ENCODE measurements at places on chromosomes 12 and 14. TPM values are rescaled to one million over a fixed set of nuclear protein-coding genes. Genes with fewer than 3 reads are reported as not detected.

DNA sequence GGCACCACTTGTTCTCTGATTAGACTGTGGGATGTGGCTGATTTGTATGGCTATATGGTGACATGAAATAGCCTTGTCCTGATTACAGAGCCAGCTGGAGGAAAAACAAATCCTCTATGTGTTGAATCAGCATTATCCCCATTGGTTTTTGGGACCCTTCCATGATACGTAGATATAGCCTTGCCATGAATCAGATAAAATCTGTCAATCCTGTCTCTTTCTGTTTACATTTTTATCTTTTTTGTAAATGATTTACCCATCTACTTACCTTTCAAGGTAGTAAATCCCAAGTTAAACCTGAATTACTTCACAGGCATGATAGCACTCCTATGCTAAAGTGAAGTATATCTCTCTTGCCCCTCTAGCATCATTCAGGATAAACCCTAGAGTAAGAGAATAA, 789.3 kb downstream of the TMTC2 start:
- no peaks in the 10 kb centered on the region for H3K27me3 ChIP-seq
- H3K36me3 ChIP-seq = no peaks in the 10 kb centered on the region
- no peaks in the 10 kb centered on the region for H3K4me1 ChIP-seq
- no peak overlapping the region for H3K4me3 ChIP-seq

- no peaks in the 10 kb centered on the region for H3K27me3 ChIP-seq
- H3K4me3 ChIP-seq = no peak overlapping the region
- no peak overlapping the region for H3K27ac ChIP-seq
These were observed 226.0 kb upstream of the TMEM132C start for GRCh38 chr12:128040971-128041370.

Gene FIGNL2
- 0.32 TPM for total RNA-seq

- peak; percentile 37 for DNase-seq
- no peaks in the 10 kb centered on the region for H3K36me3 ChIP-seq
- peaks cover 18% of the 10 kb centered on the region for H3K4me1 ChIP-seq
- no peak overlapping the region for H3K27ac ChIP-seq
- H3K4me3 ChIP-seq = no peak overlapping the region
These were observed 86.5 kb downstream of the CAND1 start for GRCh38 chr12:67355428-67356379.

GRCh38 chr12:102653406-102653805, 173.0 kb upstream of the IGF1 start:
- no peak overlapping the region for H3K27ac ChIP-seq
- H3K27me3 ChIP-seq = no peaks in the 10 kb centered on the region
- H3K36me3 ChIP-seq = no peaks in the 10 kb centered on the region
- DNase-seq = no peak

DNA sequence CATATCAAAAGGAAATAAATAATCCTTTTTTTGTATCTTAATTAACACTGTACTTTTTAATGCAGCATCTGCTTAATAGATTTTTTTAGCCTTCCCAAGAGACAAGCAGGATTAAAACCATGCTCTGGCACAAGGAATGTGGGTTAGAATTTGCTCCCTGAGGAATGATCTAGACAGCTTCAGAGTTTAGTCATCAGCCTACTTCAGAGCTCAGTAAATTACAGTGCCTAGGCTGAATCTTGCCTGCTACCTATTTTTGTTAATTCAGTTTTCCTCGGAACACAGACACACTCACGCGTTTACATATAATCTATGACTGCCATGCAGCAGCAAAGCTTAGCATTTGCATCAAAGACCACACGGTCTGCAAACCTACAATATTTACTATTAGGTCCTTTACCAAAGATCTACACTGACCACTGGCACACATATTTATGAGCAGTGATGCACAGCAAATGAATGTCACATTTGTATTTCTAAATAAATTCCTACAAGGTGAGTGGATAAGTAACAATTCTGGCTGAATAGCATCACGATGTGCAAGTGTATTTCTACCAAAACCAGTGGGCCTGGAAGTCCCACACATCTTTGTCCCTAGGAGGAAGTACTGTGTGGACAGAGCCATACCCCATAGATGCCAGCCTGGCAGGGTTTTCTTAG, 309.8 kb upstream of the TMEM132C start:
- no peaks in the 10 kb centered on the region for H3K36me3 ChIP-seq
- H3K4me3 ChIP-seq = no peak overlapping the region
- no peak for DNase-seq

Data from activated CD8-positive, alpha-beta T cell treated with anti-CD3 and anti-CD28 coated beads, Interleukin-2, amount 10 ng/mL, durations not matched to agents 7 days and 5 days (primary cell).